Stimulated activated CD4-positive, alpha-beta T cell treated with anti-CD3 and anti-CD28 coated beads, TNF-alpha, amount 100 ng/mL, for 1 hour (primary cell): ENCODE measurements at places on chromosomes 6 and 20.

- DNase-seq = no peak
Measured at GRCh38 chr6:23091795-23092194, 522.4 kb downstream of the HDGFL1 start.

- no peak for DNase-seq
Measured at GRCh38 chr20:2282181-2282580, 13.6 kb upstream of the TGM3 start.

DNA sequence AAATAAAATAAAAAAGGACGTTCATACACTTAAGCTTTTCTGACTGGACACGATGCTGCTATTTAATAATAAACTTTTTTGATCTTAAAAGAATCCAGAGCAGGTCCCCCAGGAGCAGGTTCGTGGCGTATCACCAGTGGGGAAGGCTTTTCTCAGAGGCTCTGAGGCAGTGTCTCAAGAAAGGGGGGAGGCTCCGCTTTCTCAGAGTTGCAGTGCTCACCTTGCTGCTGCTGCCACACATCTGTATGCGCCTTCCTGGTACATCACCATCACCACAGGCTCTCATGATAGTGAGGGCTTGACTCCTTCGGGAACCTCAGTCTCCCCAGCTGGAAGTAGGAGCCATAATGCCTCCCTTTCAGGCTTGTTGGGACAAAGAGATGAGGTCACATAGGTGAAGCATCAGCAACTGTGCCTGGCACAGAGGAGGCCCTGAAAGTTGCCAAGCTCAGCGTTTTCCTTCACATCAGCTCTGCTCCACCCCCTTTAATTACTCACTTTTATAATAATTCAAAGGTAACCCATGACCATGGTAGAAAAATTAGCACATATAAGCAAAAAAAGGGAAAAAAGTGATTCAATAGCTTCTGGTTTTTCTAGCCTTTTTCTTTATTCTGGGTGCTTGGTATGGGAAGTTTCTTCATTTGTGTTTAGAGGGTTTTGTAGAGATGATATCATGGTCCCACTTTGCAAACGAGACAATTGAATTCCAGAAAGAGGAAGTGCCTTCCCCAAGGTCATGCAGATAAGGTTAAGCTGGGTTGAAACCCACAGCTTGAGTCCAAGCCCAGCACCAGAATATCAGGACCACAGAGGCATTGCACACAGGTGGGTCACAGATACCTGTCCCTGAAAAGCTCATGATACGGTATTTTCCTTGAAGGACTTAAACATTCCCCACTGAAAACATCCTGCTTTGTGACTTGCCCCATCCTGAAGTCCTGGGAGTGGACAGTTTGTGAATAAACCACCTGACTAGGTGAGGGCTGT, 24.5 kb downstream of the SRSF3 start:
- DNase-seq = no peak

GRCh38 chr6:44672841-44673240, 285.3 kb downstream of the CDC5L start:
- DNase-seq = no peak
